ENCODE measurements at places on chromosomes 5 and 9.

GRCh38 chr9:123422635-123423310 is 66.8 kb downstream of the CRB2 start:
- DNase-seq: no peak

DNA sequence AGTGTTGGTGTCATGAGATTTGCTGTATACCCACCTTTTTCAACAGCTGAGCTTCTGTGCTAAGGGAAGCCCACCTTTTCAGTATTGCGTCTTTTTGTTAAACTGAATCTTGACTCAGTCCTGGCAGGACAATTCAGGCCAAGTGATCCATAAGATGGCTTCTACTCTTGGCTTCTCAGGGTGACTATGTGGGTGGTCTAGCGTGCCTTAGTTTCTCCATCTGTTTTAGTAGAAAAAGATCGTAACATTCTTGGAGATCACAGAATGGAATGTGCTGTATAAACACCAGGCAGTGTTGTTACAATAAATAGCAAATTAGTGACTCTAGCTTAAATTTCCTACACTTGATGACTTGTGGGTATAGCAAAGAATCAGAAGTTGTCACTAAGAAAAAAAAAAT is 66.6 kb downstream of the PCSK5 start:
- no peak for DNase-seq

- DNase-seq: no peak
These were observed 452.8 kb downstream of the RAB3C start for GRCh38 chr5:59035681-59036080.

DNA sequence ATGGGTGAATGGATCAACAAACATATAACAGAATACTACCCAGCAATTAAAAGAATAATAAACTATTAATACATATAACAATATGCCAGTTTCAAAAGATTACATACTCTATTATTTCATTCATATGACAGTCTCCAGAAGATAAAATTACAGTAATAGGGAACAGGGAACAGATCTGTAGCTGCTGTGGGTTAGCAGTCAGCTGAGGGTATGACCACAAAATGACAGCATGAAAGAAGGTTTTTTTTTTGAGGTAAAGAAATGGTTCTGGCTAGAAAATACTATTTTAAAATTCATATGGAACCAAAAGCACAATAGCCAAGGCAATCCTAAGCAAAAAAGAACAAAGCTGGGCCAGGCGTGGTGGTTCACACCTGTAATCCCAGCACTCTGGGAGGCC is 73.0 kb upstream of the NR5A1 start:
- no peak for DNase-seq

- peak; percentile 54 for DNase-seq
These were observed 31.7 kb upstream of the PRXL2C start for GRCh38 chr9:96686638-96687335.

DNA sequence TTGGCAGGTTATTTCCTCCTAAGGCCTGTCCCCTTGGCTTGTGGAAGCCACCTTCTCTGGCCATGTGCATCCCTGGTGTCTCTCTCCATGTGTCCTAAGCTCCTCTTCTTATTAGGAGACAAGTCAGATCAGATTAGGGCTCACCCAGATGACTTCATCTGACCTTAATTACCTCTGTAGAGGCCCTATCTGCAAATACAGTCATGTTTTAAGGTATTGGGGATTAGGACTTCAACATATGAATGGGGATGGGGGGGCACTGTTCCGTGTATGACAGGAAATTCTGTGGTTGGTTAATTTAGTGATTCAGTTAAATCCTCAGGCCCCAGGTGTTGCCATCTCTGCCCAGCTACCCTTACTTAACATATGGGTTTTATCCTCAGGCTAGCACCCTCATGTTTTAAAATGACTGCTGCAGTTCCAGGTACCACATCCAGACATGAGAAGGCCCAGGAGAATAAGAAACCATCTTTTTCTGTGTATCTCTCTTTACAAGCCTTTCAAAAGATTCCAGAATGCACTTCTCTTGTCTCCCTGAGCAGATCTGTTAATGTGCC is 51.9 kb upstream of the RAI14 start:
- no peak for DNase-seq

DNA sequence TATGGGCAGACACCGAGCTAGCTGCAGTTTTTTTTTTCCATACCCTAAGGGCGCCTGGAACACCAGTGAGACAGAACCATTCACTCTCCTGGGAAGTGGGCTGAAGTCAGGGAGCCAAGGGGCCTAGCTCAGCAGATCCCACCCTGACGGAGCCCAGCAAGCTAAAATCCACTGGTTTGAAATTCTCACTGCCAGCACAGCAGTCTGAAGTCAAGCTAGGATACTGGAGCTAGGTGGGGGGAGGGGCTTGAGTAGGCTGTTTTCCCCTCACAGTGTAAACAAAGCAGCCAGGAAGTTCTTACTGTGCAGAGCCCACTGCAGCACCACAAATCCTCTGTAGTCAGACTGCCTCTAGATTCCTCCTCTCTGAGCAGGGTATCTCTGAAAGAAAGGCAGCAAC is 151.7 kb upstream of the HCN1 start:
- DNase-seq: no peak

DNA sequence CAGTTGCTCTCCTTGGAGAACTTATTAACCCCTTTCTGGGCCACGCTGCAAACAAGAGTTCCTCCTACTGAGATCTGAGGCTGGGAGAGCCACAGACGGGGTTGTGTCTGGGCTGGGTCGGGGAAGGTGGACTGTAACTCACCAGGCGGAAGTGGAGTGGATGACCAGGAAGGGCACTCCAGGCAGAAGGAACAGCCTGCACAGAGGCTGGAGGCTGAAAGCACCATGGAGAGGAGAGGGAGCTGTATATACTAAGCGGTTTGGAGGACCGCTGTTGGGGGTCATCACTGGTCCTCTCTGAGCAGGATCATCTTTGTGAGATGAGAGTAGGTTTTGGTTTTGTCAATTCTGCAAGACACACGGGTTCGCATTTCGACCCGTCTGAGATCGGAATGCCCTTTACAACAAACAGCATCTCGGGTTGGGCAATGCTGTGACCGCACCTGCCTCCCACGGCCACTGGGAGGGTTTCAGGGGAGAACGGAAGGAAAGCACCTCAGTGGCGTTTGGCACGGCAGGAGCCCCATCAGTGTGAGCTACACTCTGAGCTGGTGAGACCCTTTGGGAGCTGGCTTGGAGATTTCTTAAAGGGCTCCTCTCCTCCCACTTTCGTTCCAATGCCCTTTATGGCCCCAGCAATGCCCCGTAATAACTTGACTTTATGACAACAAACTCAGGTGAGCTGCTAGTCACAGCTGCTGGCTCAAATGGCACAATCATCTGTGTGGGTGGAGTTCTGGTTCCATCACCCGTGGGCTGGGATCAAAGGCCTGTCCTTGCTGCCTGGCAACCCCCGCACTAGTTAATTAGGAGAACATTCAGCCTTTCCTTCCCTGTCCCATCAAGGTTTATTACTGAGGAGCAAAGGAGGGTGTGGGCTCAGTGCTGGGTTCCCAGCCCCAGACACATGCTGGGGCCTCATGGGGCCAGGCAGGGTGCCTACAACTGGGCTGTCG is 18.7 kb upstream of the NEURL1B start:
- DNase-seq: no peak

GRCh38 chr9:6024035-6024554 is 8.7 kb upstream of the RANBP6 start:
- no peak for DNase-seq

DNA sequence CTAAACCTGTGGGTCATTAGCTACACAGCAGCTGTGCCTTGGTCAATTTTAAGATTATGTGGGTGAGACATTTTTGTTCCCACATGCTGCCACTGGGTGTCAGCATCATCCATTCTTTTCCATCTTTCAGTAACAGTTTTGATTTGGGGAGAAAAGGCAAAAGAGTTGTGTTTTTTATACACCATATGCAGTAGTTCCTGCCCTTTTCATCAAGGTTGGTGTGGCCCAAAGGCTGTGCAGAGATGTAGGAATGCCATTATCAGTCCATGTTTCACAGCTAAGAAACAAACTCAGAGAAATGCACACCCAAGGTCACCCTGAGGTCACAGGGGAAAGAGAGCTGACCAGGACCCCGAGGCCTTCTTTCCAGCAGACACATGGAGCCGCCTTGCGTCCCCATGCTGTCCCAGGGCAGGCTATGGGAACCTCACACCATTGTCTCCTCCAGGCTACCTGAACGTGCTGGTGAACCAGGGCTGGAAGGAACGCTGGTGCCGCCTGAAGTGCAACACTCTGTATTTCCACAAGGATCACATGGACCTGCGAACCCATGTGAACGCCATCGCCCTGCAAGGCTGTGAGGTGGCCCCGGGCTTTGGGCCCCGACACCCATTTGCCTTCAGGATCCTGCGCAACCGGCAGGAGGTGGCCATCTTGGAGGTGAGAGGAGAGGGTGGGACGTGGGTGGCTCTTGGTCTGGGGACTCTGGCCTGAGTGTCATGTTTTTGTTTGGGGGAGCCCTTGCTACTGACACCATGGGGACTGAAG is 27.8 kb upstream of the GRPEL2 start:
- DNase-seq: no peak

- DNase-seq: no peak
These were observed 33.6 kb downstream of the SUB1 start for GRCh38 chr5:32618962-32619361.

DNA sequence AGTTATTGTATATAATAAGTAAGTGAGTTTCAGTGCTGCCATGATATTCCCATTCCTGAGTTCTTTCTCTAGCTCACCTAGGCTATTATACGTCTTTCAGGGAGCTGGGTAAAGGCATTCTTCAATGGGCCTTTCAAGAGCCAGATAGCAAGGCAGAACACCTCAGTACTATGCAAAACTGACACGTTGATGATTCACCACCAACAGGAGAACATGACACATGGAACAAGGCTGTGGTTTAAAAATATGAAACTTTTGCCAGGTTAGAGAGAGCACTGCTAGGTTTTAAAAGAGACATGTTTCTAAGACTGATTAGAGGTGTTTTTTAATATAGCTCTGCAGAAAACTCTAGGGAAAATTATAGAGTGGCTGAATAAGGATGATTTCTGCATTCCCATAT is 95.9 kb downstream of the UGCG start:
- no peak for DNase-seq

- no peak for DNase-seq
These were observed 68.4 kb upstream of the NR3C1 start for GRCh38 chr5:143471666-143472464.

DNA sequence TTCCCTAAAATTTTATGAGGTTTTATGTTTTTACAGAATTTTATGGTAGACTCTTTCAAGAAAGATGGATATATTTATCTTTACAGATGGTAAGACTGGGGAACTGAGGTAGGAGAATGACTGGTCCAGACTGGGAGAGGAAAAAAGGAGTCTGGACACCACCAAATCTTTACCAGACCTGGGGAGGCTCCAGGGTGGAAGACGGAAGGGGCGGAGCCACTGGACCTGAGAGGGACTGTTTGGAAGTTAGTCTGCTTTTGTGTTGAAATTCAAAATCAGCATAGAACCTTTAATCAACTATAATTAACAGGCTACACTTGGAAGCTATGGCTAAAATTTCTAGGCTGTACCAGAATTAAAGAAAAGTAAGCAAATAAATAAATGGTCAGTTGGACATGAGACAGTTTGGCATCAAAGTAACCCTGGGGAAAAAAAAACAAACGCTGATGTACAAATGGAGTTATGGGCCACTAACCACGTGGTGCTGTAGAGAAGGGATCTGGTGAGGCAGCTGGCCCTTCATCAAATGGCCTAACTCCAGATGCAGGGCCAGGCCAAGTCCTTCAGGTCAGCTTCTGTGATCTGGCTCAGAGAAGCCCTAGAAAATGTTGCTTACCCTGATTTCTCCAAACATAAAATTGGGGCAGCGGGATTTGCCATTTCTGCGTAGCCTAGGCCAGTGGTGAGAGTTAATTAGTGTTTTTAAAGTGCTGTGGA is 155.1 kb downstream of the ARSB start:
- no peak for DNase-seq

DNA sequence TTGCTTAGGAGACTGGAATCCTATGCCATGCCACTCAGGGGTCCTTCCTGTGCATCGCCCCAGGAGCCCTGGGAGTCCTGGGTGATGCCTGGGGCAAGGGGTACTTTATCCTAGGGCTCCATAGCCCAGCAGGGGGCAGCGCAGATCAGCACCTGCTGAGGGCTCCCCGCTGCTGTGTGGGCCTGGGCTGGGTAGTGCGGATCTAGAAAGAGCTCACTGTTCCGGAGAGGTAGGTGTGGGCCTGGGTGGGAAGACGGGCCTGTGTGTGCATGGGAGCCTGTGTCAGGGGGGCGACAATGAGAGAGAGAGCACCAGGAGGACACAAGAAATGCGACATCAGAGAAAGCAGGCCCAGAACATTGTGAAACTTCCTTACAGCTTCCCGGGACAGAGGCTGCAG is 11.4 kb upstream of the DAB2IP start:
- peak; percentile 14 for DNase-seq

DNA sequence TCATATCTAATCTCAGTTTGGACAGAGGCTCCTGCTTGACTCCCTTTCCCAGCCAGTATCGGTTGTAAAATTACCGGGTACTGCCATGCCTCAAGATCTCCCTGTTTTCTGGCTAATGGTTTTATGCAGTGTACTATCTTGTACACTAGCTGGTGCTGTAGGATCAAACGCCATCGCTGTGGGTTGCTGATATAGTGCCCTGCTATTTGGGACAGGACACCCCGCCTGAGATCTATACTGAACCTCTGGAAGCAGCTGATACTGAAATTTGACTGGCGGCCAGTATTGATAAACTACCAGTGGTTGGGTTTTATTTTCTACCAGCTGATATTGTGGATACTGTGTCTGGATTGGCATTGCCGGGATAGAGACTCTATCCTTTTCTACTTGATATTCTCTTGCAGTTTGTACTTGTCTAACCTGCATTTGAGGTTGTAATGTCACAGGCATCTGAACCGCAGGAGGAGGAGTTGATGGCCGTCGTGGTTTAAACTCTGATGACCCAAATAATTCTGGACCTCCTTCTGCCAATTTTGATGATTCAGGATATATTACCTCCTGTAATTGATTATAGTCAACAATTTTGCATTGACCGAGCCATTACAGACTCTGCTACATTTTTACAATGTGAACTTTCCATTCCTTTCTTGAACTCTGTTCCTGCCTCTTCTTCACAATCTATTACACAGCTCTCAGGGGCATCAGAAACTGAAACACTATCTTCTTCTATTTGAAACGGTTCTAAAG is 112.5 kb upstream of the LARP1 start:
- DNase-seq: no peak

- no peak for DNase-seq
These were observed 3.5 kb downstream of the TRAF2 start for GRCh38 chr9:136889858-136890257.

- no peak for DNase-seq
These were observed 265.4 kb downstream of the SPOCK1 start for GRCh38 chr5:137233726-137234125.

DNA sequence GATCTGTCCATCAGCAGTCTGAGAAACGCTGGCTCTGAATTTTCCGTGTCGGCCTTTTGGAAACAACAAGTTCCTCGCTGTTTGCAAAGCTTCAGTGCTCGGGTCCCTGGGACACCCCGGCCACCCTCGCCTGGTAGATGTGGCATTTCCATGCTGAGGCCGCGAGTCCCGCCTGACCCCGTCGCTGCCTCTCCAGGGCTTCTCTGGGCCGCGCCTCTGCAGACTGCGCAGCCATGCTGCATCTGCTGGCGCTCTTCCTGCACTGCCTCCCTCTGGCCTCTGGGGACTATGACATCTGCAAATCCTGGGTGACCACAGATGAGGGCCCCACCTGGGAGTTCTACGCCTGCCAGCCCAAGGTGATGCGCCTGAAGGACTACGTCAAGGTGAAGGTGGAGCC is 4.7 kb downstream of the NTNG2 start:
- no peak for DNase-seq

- no peak for DNase-seq
These were observed 70.1 kb downstream of the PIP5K1B start for GRCh38 chr9:68775003-68775730.

Measured in stimulated activated CD4-positive, alpha-beta T cell treated with anti-CD3 and anti-CD28 coated beads, Interleukin-4, amount 100 ng/mL, for 48 hours (primary cell).